Ovary (tissue), 10 donors: ENCODE measurements at places on chromosomes 1 and 21. TPM values are rescaled to one million over a fixed set of nuclear protein-coding genes. Genes with fewer than 3 reads are reported as not detected.

GRCh38 chr21:39867198-39867650 lies at the start of gene PCP4:
Gene PCP4, plus strand, starts transcription at chr21:39867438. Its CDS starts 64 bp downstream, at chr21:39867502.
- H3K27ac ChIP-seq, result no peak within 1 kb of the TSS
- peak; percentile 51 for DNase-seq
- H3K4me3 ChIP-seq, result peak within 1 kb of the TSS; percentile 3
- H3K4me1 ChIP-seq, result no peaks in the 10 kb centered on the region
- no peaks in the 10 kb centered on the region for H3K27me3 ChIP-seq
- no peaks in the 10 kb centered on the region for H3K36me3 ChIP-seq

- H3K27ac ChIP-seq, result no peak overlapping the region
- no peak overlapping the region for H3K4me3 ChIP-seq
- no peaks in the 10 kb centered on the region for H3K27me3 ChIP-seq
Measured at GRCh38 chr1:197904126-197904787, 1.8 kb downstream of the C1orf53 start.

DNA sequence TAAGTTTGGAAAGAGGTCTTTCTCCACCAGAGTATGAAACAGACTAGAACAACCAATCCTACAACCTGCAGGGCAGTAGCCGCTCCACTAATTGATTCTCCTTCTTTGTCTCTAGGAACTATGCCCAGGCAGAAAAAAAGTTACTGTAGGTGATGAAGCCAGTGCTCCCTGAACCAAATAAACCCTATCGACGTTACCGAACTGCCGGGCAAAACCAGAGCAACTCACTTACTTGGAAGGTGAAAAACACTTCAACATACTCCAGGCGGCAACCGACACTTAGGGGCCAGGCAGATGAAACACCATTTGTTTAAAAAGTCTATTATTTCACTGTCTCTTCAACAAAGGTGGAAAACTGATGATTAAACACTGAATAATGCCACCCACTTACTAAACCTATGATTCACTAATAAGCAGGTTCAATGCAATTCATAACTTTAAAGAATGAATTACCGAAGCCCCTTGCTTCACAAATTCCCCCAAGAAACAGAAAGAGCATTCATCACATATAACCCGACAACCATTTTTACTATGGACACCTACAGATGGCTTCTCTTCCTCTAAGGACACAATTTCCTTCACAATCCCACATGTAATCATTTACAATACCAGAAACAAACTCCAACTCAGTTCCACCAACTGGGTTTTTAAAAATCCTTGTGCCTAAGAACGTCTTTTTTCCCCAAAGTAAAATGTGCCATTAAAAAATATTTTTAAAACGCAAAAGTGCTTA lies 1.6 kb downstream of the NRIP1 start:
- no peak overlapping the region for H3K27ac ChIP-seq
- H3K4me1 ChIP-seq, result no peaks in the 10 kb centered on the region
- H3K27me3 ChIP-seq, result no peaks in the 10 kb centered on the region
- peak overlapping the region; percentile 84 for H3K4me3 ChIP-seq
- DNase-seq, result no peak

DNA sequence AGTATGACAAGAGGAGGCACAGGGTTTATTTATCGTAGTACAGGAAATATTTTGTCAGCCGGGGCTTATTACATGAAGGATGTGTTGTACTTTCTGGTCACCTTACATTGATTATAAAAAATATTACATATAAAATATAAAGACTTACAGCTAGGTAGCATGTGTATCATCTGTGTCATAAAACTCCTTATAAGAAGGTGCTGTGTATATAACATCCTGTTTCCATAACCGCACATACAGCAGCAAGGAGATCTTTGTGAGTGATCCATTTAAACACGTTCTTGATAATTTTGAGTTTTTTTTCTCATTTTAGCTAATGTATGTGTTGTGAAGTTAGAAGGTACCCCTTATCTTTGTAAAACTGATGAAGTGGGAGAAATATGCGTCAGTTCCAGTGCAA lies 60.1 kb downstream of the S100B start:
- H3K27ac ChIP-seq, result no peak overlapping the region
- no peak for DNase-seq
- H3K4me3 ChIP-seq, result no peak overlapping the region
- H3K36me3 ChIP-seq, result no peaks in the 10 kb centered on the region
- no peaks in the 10 kb centered on the region for H3K4me1 ChIP-seq

DNA sequence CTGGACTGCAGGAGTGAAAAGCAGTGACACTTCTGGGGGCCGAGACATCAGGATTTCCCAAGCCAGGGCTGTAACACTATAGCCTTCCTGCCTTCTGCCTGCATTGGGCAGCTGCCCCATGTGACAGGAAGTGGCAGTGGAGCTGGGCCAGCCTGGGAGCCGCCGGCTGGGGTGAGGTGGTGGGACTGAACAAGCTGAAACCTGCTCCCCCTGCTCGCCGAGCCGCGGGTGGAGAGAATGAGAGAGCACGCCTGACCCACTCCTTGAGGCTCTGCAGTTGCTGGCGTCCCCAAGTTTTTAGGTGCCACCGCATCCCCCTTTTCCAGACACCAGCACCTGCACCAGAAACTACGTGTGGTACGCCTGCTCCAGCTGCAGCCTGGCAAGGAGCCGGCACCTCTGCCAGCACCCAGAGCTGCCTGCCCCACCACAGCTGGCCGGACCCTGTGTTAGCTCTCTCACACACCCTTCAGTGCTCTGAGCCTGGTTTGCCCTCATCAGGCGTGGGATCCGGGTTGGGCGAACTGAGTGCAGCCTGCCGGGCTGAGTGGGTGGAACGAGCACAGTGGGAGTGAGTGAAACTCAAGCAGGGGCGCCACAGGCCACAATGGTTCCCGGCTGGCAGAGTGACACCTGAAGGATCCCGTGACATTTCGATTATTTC lies 119.4 kb downstream of the AKT3 start:
- no peak overlapping the region for H3K27ac ChIP-seq
- no peaks in the 10 kb centered on the region for H3K36me3 ChIP-seq
- DNase-seq, result no peak
- H3K4me3 ChIP-seq, result no peak overlapping the region

DNA sequence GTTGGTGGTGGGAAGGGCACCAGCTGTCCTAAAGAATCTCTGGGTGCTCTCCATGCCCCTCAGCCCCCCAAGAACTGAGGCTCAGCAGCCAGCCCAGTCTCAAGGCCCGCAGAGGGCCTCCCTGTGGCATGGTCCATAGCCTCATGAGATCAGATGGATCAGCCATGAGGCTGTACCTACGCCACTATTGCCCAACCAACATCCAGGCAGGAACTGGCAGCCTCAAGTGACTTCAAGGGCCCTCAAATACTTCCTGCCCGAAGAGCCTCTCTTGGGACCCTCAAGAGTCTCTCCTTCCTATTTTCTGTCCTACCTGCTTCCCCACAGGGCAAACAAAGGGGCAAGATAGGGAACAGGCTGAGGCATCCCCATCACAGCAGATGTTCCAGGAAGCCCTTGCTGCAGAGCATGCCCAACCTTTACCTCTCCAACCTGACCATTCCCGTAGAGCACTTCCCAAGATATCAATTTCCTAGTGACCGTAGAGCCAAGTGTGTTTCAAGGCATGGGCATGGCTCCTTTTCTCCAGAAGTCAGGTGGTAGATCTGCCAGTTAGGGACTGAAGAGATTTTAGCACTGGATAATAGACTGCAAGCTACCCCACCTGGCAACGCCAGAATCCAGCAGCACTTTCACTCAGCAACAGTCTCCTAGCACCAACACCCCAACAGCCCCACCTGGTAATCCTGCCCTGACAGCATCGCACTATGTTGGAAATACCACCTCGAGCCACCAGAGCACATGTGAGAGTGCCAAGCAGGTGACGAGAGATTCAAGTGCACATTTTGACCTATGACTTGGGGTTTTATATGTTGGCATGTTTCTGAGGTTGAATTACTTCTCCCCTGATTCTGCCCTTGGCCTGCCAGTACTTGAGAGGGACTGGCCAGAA lies 13.7 kb upstream of the MFSD2A start:
- H3K36me3 ChIP-seq, result no peaks in the 10 kb centered on the region
- H3K4me3 ChIP-seq, result no peak overlapping the region
- no peak for DNase-seq
- no peaks in the 10 kb centered on the region for H3K4me1 ChIP-seq

- H3K36me3 ChIP-seq, result no peaks in the 10 kb centered on the region
- H3K27ac ChIP-seq, result no peak overlapping the region
- no peak overlapping the region for H3K4me3 ChIP-seq
- DNase-seq, result no peak
Measured at GRCh38 chr1:43058056-43058455, 99.4 kb upstream of the SLC2A1 start.

DNA sequence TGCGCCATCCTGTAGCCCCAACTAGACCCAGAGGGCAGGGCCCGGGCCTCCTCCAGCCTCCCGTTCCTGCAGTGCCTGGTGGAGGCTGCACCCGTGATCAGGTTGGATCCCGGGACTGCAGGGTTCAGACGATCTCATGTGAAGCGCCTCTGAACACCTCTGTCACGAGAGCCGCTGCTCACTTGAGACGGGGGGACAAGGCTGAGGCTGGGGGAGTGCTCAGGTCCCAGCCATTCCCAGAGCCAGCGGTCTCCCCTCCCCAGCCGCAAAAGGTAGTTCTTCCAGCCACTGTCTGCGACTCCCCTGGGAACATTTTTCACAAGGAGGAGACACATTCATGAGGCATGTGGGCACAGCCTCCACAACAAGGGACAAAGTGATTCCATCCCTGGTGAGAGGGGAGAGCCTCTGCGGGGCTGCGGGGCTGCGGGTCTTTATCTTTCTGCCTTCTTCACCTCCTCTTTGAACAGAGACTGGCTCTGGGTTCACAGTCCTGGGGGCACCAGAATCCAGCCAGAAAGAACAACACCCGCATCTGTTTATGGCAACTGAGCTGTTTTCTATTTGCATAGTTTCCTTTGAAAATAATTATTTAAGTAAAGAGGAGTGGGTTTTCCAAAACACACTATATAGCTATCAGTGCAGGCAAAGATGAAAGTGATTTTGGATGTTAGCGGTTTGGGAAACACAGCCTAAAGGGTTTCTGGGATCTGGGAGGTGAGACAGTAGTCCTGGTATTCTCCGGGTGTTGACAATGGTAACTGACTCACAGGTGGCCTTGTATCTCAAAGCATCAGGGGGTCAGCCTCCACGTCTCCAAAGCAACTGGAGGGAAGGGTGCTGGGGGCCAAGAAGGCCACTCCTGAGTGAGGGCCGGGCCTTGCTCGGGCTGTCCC lies 13.0 kb upstream of the LDLRAP1 start:
- no peak overlapping the region for H3K4me3 ChIP-seq
- H3K27ac ChIP-seq, result no peak overlapping the region
- H3K4me1 ChIP-seq, result no peaks in the 10 kb centered on the region
- no peaks in the 10 kb centered on the region for H3K27me3 ChIP-seq

DNA sequence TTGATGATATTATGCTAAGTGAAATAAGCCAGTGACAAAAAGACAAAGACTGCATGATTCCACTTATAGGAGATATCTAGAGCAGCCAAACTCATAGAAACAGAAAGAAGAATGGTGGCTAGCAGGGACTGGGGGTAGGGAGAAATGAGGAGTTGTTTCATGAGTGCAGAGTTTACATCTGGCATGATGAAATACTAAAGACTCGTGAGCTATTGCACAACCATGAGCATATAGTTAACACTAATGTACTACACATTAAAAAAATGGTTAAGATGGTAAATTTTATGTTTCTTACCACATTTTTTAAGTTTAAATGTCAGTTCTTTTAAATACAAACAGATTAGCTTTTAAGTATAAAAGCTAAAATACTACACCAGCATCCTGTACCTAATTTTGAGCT lies 57.8 kb downstream of the ESRRG start:
- no peaks in the 10 kb centered on the region for H3K36me3 ChIP-seq
- no peak overlapping the region for H3K27ac ChIP-seq
- no peak overlapping the region for H3K4me3 ChIP-seq
- H3K27me3 ChIP-seq, result no peaks in the 10 kb centered on the region
- DNase-seq, result no peak

GRCh38 chr1:172724765-172725613 lies 66.1 kb downstream of the FASLG start:
- H3K27ac ChIP-seq, result no peak overlapping the region
- no peaks in the 10 kb centered on the region for H3K27me3 ChIP-seq
- no peak for DNase-seq
- no peaks in the 10 kb centered on the region for H3K4me1 ChIP-seq
- no peaks in the 10 kb centered on the region for H3K36me3 ChIP-seq
- H3K4me3 ChIP-seq, result no peak overlapping the region

DNA sequence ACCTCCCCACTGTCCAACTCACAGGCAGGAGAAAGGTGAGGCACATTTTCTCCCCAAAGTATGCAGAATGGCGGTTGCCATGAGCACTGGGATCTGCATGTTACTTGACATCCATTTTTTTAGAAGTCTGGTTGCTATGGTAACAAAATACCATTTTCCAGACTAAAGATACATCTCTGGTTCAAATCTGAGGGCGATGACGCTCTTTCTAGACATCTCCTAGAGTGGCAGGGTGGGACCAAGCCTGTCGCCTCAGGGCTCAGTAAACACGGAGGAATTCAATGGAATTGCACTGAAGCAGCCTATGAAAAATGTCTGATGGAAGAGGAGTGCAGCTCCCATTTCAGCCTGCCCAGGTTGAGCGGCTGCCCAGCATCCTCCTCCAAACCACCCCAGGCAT lies 21.5 kb upstream of the FAM43B start:
- no peaks in the 10 kb centered on the region for H3K27me3 ChIP-seq
- no peaks in the 10 kb centered on the region for H3K36me3 ChIP-seq
- DNase-seq, result no peak
- H3K27ac ChIP-seq, result no peak overlapping the region
- no peak overlapping the region for H3K4me3 ChIP-seq
- H3K4me1 ChIP-seq, result peaks cover 5% of the 10 kb centered on the region

GRCh38 chr1:2229037-2229864 lies 1.1 kb downstream of the SKI start:
- H3K4me3 ChIP-seq, result peak overlapping the region; percentile 59
- H3K4me1 ChIP-seq, result peaks cover 21% of the 10 kb centered on the region
- H3K27ac ChIP-seq, result peak overlapping the region; percentile 90
- peak; percentile 90 for DNase-seq
- no peaks in the 10 kb centered on the region for H3K27me3 ChIP-seq

- H3K36me3 ChIP-seq, result no peaks in the 10 kb centered on the region
- no peaks in the 10 kb centered on the region for H3K27me3 ChIP-seq
- H3K27ac ChIP-seq, result no peak overlapping the region
- DNase-seq, result no peak
- H3K4me1 ChIP-seq, result no peaks in the 10 kb centered on the region
Measured at GRCh38 chr1:33147997-33148314, 33.9 kb downstream of the TRIM62 start.

DNA sequence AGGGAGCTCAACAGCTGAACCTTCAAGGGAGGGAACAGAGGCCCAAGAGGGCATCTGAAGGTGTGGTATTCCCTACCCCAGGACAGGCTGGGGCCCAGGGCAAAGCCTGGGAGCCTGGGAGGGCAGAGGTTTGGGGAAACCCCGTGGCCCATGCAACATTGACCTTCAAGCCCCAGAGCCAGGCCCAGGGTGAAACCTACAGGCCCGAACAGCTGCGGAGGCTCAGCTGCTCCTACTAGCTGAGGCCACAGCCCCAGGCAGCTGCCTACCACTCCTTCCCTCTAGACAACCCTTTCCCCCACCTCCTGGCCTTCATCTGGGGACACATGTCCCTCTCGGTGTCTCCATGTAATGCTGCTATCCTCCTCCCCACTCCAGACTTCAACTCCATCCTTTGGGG lies 3.2 kb downstream of the LAD1 start:
- H3K4me3 ChIP-seq, result no peak overlapping the region
- peaks cover 2% of the 10 kb centered on the region for H3K4me1 ChIP-seq
- H3K36me3 ChIP-seq, result no peaks in the 10 kb centered on the region
- peaks cover 2% of the 10 kb centered on the region for H3K27me3 ChIP-seq

AMIGO1 gene
- 6.3 TPM for polyA plus RNA-seq

ZC3H11A gene
- 54.2 TPM for polyA plus RNA-seq

EPHX1 gene
- polyA plus RNA-seq, result 566 TPM

LRIF1 gene
- 14.5 TPM for polyA plus RNA-seq
